ENCODE measurements at places on chromosomes 12 and 14.

GRCh38 chr14:74469548-74470518 lies 23.3 kb downstream of the NPC2 start:
- DNase-seq = no peak

DNA sequence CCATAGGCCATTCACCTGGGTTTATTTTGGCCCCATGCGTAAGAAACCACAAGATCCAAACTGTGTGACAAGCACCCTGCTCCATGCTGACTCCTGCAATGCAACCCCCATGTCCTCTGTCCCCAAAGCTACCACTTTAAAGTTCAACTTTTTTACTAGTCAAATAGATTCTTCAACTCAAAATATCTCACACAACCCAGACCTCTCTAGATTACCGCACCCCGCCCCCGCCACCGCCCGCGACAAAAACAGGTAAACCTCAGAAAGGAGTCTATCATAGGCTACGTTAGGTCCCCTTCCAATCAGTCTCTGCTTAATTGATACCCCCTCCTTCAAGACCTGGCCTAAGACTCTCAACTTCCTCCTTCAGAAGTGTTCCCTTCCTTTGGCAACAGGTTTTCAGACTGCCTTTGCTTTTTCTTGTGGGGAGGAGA lies 2.2 kb downstream of the ZFP36L1 start:
- no peak for DNase-seq

DNA sequence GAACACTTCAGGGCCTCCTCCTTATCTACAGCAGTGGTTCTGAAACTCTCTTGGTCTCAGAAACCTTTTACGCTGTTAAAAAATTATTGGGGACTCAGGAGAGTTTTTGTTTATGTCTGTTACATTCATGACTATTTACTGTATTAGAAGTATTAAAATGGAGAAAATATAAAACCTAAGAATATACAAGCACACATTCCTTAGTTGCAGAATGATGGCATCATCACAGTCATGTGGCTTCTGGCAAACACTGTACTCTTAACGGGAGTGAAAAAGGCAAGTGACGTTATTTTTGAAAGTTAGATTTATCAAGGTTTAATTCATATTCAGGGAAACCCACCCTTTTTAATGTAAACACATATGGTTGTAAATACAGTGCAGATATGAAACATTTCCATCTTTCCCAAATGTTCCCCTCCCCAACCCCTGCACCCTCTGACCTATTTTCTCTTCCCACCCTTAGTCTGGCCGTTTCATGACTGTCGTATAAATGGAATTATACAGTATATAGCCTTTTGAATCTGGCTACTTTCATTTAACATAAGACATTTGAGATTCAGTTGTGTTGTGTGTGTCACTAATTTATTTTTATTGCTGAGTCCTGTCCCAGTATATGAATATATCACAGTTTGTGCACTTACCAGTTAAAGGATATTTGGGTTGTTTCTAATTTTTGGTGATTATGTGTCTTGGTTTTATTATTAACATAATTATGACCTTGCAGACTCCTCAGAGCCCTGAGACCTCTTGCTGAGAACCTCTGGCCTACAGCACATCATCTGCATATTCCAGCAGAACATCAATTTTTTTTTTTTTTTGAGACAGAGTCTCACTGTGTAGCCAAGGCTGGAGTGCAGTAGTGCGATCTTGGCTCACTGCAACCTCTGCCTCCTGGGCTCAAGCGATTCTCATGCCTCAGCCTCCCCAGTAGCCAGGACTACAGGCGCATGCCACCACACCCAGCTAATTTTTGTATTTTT lies 457.0 kb downstream of the PCNX1 start:
- DNase-seq = no peak

DNA sequence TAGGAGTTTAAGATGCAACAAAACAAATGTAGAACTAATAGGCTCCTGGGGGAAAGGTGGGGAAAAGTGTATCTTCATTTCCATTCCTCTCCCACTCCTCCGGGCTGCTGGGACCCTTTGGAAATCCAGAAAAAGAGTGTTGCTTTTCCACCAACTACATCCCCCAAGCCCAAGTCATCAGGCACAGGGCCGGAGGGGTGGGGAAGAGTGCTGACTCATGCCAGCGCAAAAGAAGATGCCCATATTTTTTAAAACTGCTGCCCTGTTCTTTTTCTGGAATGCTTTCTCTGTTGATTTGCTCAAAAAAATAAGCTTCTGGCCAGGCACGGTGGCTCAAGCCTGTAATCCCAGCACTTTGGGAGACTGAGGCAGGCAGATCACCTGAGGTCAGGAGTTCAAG lies 70.9 kb downstream of the TBK1 start:
- no peak for DNase-seq

- no peak for DNase-seq
Observed at GRCh38 chr12:49255857-49256637, 8.8 kb upstream of the TUBA1C start.

DNA sequence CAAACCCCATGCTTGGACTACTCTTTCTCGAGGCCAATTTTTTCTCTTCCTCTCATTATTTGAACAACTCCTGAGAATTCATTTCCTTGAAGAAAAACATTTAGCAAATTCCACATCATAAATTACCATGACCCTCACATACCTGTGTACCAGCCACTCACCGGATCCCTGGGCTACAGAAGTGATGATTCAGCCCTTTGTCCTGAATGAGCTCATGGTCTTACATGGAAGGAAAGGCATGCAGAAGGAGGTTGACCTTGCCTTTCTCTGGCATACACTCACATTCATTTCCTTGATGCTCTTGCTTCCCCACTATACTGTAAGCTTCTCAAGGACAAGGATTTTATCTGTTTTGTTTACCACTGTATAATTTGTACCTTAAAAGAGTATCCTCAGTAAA lies 191.5 kb downstream of the SLC5A8 start:
- DNase-seq = no peak

GRCh38 chr14:73007835-73008234 lies 19.1 kb downstream of the ZFYVE1 start:
- DNase-seq = no peak

DNA sequence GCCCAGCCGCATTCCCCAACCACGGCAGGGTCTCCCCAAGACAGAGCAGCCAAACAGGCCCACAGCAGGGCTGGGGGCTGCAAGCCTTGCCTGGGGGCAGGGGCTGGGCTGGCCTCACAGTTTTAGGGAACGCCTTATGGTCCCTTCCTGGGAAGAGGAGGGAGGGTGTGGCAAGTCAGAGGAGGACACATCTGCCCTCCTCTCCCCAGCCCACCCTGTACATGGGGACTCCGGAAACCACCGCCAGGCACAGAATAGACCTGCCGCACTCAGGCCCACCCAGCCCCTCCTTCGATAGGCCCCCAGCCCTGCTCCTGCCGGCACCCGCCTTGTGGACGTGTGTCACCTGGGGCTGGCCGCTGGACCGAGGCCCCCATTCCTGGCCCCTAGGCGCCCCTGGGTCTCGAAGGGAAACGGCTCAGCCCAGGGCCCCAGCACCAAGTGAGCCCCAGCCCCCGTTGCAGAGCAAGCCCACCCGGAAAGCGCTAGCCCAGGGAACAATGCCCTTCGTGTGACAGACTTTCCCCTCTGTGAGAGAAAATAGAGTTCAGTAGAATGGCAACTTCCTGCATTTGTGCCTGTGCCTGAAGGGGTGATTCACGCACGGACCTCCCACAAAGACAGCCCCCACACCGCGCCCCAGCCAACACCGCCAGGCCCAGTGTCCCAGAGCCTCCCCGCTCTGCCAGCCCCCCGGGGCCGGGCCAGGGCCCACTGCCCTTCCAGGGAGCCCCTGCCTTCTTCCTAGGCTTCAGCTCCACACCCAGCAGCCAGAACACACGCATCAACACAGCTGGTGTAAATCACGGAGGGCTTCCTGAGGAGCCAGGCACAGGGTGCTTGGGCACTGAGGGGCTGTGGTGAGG lies 12.0 kb upstream of the NUDT14 start:
- DNase-seq = no peak

- DNase-seq = peak; percentile 59
Observed at GRCh38 chr12:752695-753610, 574 bp downstream of the WNK1 start.

DNA sequence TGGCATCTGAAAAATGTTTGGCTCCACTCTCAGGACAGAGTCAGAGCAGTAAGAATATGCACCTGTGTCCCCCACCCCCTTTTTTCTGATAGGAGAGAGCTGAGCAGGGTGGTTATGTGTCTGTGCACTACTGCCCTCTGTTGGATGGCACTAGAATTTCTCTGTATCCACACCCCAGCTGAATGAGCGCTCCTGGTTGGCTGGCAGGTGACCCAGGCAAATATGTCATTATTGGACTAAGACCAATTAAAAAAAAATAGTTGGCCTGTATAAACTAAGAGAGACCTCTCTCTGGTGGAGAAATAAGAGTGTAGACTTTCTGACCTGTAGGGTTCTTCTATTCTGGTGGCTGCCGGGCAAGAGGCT lies 107.0 kb downstream of the PTCSC3 start:
- DNase-seq = no peak

DNA sequence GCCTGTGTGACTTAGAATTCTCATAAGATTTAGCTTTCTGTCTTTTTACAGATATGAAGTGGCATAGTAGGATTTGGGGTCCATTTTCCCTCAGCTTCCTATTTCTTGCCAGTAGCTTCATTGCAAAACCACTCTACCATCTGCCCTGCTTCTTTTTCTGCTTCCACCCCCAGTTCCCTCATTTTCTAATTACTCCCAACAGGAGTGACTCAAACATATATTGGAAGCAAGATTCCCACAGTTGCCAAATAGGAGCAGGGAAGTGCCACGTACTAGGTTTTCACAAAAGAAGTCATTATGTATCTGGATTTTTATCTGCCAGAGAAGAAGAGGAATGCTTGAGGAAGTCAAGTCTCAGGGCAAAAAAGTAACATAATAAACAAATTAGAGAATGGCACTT lies 64.1 kb downstream of the ANO4 start:
- DNase-seq = no peak

- DNase-seq = peak; percentile 35
Observed at GRCh38 chr14:53509276-53510244, 356.4 kb upstream of the DDHD1 start.

DNA sequence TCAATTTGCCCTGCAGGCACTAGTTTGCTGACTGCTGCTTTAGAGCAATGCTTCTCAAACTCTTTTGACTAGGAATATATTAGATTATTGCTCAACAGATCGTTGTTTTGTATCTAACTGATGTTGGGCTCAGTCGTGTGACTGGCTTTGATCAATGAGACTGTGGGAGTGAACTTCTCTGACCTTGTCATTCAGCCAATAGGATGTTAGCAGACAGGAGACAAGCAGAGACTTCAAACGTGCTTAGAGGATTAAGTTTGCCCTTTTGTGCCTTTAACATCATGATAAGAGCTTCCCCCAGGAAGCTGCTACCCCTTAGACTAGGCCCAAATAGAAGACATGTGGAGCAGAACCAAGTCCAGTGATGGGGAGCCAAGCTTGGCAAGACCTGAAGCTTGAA lies 76.7 kb upstream of the ELK3 start:
- no peak for DNase-seq

- no peak for DNase-seq
Observed at GRCh38 chr12:69269736-69270135, 30.4 kb downstream of the CPSF6 start.

- no peak for DNase-seq
Observed at GRCh38 chr14:77222546-77223225, 41.1 kb downstream of the TMEM63C start.

- peak; percentile 62 for DNase-seq
Observed at GRCh38 chr14:37595809-37596621, 586 bp downstream of the TTC6 start.

DNA sequence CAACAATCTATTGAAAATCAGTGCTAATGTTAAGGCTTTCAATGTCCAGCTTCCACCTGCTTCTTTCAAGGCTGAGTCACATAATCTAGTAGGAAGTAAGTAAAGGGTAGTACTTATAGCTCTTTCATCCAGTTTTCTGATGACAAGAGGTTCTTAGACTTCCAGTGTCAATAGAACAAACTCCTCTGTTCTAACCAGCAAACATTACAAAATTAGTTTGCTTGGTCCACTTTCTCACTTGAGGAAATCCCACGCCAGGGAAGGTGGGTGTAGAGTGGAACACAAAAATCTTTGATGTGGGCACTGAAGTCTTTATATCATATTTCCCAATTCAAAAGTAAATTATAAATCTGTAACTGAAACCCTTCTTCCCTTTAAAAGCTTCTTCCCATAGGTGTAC lies 2.6 kb downstream of the NPC2 start:
- DNase-seq = no peak

GRCh38 chr14:93984987-93985410 lies 8.6 kb upstream of the ASB2 start:
- DNase-seq = no peak

- no peak for DNase-seq
Observed at GRCh38 chr12:117140397-117141096, 41.3 kb upstream of the TESC start.

DNA sequence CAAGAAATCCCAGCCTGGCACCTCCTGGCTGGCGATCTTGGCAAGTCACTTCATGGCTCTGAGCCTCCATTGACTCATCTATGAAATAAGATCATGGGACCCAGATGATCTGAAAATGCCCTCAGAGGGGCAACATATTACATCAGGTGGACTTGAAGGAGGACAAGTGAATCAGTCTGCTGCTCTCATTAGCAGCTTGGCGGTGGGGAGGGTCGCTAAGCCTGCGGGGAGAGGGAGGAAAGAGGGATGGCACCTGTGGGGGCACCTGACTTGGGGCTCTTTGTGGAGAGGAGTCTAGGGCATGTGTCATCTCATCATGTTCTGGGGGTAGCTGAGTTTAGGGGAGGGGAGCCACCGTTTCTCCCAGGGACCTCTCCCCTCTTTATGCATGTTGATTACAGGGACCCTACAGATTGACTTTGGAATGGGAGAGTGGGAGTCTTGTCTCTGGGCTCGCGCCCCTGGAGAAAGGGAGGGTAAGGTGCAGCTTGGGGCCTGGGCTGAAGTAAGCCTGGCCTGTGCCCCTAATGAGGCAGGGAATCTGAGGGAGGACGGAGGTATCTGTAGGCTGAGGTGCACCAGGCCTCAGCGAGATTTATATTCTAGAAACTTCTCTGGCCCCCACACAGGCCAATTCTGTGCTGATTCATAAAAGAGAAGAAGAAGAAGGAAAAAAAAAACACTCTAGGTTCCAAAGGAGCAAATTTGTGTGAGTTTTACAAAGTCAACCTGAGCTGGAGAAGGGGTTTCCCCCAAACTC lies 29.3 kb upstream of the BATF start:
- no peak for DNase-seq

All from breast epithelium (tissue), 4 donors.